ENCODE measurements at places on chromosomes 2 and 18.

GRCh38 chr2:36964496-36965058 lies 1.8 kb downstream of the STRN start:
- DNase-seq, result no peak

GRCh38 chr18:255171-255570 lies 12.7 kb downstream of the THOC1 start:
- DNase-seq, result no peak

- DNase-seq, result no peak
Measured at GRCh38 chr18:12639990-12640880, 17.7 kb downstream of the SPIRE1 start.

GRCh38 chr2:177669625-177670330 lies 277.2 kb downstream of the AGPS start:
- no peak for DNase-seq

- DNase-seq, result no peak
Measured at GRCh38 chr18:21602299-21602587, 1.7 kb upstream of the ESCO1 start.

DNA sequence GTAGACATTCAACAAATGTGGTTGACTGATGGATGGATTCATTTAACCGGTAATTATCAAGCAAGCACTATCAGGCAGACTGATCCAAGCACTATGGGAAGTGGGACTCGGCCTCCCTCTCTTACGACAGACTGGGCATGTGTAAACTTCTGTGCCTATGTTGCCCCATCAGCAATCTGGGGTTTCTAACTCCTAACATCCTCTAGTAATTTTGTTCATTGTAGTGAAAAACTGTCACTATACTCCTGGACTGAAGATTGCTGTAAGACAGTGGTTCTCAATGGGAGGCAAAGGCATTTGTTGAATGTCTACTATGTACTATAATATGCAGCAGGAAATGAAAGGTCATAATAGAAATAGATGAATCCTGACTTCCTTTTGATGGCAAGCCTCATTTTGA lies 51.2 kb upstream of the CREB1 start:
- DNase-seq, result no peak

- no peak for DNase-seq
Measured at GRCh38 chr18:8366656-8367055, 242.6 kb upstream of the RAB12 start.

DNA sequence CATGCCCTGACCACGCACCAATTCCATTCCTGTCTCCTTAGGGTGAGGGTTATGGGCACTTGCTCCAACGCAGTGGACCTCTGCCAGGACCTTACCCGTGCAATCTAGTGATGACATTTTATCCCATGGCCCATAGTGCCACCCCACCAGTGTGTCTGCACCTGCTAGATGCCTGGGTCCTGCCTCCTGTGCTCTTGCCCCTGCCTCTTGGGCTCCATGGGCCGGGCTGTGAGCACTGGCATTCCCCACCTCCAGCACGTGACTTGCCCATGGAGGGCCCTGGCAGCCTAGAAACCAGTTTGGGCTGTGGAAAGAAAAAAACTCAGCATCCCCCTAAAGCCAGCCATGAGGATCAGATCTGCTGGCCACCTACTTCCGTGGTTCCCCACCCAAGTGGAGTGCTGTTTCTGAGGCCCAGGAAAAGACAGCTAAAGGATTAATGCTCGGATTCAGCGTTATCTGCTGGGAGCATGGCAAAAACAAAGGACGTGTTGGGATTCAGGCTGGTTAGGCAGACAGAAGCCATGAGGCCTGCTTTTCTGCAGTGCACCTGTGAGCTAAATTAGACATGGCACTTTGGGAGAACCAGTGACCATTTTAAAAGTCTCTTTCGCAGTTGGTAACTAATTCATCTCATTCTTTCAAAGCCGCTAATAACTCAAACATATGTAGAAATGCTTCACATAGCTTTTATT lies 129.2 kb downstream of the ALPK2 start:
- no peak for DNase-seq

- no peak for DNase-seq
Measured at GRCh38 chr2:101830555-101830954, 133.0 kb downstream of the MAP4K4 start.

DNA sequence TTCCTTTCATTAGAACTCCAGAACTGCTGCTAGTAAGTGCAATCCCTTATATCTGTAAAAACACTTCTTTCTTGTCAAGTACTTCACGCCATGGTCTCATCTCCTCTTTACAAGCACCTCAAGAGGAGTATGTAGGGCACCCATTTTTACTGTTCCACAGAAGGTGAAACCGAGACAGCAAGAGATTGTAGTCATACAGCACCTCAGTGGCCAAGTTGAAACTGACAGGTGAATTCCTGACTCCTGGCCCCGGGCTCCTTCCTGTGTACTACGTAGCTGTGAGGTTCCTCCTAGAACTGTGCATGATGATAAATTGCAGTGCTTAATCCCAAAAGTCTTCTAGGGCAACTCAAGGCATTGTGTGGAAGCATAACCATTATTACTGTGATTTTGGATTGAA lies 131.5 kb upstream of the MEIS1 start:
- DNase-seq, result no peak

DNA sequence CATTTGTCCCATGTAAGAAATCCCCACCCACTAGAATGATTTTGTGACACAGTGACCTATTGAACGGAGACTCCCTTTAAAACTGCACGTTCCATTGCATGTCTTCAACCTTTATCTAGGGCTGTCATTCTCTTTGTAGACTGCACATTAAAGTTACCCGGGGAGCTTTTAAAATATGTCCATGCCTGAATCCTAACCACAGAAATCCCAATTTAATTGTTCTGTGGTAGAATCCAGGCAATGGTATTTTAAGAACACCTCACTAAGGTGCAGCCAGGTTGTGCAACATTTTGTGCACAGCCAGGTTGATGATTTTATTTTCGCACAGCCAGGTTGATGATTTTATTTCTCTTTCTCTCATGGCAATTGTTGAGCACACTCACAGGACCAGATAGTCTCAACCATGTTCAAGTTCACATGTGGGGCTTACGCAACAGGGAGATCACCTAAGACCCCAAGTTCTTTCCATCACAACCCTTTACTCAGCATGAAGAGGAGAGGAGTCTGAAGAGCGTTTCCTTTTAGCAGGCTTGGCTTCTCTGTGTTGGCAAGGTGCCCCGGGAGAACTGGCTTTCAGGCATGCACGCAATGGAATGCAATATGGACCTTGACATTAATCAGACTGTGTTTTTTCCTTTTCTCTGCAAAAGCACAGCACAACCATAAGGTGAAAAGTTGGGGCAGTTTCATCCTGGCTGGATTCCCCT lies 467.3 kb upstream of the ETAA1 start:
- DNase-seq, result no peak

DNA sequence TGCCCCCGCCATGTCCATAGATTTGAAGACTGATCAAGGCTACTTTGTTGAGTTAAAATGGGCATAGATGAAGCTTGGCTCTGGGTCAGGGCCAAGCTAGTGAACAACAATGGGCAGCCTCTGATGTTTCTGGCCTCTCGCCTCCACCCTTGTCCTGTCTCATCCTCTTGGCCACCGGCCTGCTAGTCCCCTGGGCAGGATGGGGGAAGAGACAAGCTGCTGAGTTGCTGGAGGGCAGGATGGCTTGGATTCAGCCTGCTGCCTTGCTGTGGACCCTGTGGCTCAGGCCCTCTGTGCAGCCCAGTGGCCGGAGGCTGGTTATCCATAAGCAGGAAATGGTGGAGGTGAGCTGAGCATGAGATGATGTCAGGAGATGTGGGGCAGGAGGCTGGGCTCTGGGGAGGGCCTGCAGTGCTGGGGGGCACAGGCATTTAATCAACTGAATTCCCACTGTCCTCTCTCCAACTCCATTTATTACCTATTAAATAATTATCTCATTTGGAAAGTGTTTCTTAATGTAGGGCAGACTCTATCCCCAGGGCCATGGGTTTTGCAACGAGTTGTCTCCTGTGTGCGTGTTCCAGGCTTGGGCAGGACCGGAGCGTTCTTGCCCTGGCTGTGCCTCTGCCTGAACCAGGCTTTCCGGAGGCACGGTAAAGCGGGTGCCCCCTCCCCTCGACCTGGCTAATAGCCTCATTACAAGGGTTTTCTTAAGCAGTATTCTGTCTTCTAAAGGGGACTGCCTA lies 122.9 kb downstream of the GLI2 start:
- DNase-seq, result no peak

GRCh38 chr2:181178823-181179412 lies 198.5 kb downstream of the UBE2E3 start:
- DNase-seq, result no peak

DNA sequence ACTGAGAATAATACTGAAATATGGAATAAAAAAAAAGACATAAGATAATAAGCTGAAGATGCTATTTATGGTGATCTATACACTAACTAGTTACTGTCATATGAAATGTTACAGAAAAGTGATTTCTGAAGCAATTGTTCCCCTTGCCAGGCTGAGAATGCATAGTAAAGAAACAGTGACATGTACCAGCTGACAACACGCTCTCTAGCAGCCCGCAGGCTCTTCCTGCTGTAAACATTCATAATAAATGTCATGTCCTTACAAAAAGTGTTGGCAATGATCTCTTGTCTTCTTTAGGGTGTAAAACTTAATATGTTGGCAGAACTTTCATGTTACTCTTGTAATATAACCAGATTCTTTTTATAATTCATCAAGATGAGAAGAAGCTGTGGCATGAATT lies 1171.3 kb downstream of the DSC3 start:
- no peak for DNase-seq

- DNase-seq, result no peak
Measured at GRCh38 chr2:134348239-134348638, 94.4 kb downstream of the MGAT5 start.

GRCh38 chr2:49770919-49771318 lies 616.6 kb upstream of the FSHR start:
- no peak for DNase-seq

GRCh38 chr2:199704358-199705238 lies 146.4 kb downstream of the FTCDNL1 start:
- no peak for DNase-seq

DNA sequence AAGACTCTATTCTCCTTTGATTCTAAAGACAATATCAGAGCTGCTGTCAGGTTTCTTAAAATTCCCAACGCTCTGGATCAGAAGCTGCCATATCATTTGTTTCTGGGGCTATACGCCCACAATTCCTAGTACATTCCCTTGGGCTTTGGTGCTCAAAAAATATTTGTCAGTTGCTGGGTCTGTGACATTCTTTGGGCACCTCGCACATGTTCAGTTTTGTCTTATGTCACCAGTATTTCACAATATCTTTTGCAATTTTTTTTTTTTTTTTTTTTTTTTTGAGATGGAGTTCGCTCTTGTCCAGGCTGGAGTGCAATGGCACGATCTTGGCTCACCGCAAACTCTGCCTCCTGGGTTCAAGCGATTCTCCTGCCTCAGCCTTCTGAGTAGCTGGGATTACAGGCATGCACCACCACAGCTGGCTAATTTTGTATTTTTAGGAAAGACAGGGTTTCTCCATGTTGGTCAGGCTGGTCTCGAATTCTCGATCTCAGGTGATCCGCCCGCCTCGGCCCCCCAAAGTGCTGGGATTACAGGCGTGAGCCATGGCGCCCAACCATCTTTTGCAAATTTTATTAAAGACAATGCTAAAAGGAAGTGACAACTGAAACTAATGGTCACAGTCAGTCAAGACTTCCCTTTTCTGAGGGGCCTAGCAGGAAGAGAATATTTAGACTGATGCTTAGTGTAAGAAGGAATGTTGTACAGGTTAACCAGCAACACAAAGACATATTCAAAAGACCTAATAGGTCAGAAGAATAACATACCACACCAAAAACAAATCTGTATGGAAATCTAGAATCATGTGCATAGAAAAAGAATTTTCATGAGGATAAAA lies 6.8 kb downstream of the ZNF397 start:
- no peak for DNase-seq

- no peak for DNase-seq
Measured at GRCh38 chr2:8581601-8582041, 100.2 kb upstream of the ID2 start.

GRCh38 chr2:235421618-235422017 lies 72.2 kb upstream of the AGAP1 start:
- no peak for DNase-seq

- DNase-seq, result no peak
Measured at GRCh38 chr18:60347526-60348045, 25.0 kb downstream of the MC4R start.

DNA sequence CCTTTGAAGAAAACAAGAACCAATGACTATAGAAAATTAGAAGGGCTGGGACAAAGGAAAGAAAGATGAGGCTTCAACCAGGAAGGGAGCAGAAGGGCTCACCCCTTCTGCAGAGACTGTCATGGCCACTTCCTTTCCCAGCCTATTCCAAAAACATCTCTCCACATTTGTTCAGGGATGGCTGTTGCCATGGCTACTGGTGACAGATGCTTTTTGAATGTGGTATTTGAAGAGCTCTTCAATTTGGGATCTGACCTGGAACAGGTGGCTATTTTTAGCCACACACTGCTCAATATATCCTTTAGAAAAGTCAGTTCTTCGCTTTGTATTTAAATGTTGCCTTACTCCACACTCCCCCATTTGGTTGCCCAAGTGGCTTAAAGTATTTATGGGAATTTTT lies 64.1 kb upstream of the LCLAT1 start:
- DNase-seq, result peak; percentile 33

DNA sequence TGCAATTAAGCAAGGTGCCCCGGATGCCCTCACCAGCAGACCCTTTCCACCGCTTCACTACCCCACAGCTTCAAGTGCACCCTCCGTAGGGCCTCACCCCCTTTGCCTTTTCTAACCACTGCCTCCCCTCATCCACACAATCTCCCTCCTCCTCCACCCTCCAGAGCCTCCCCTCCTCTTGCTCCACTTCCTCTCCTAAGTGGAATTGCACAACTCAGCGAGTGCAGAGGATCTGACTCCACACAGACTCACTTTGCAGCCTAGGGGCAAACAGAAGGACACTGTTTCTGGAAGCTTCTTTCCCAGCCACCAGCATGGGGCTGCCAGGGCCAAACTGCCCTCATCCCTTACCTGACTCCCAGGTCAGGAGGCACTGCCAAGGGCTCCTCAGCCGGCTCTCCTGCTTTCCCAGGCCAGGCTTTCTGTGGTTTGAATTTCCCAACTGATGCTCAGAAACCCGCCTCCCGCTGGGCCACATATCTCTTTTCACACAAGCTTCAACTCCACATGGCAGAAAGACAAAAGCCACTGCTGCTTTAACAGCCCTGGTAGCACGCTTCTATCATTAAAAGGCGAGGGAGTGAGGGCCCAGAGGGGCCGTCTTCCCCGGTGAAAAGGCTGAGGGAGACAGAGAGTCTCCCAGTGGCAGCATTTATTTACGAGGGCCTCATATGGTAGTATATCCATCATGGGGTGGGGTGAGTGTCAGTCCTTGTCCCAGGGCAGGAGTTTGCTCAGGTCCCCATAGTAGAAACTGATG lies 74.7 kb upstream of the MGAT4A start:
- no peak for DNase-seq

GRCh38 chr18:25080211-25080610 lies 271.8 kb downstream of the ZNF521 start:
- DNase-seq, result no peak

GRCh38 chr18:43869451-43870008 lies 592.2 kb upstream of the SYT4 start:
- no peak for DNase-seq
